Fibroblast of upper back skin (primary cell): ENCODE measurements at places on chromosomes 16 and 17.
A peak's percentile ranks its signal among the peaks of the same experiment; 100 is the strongest.

DNA sequence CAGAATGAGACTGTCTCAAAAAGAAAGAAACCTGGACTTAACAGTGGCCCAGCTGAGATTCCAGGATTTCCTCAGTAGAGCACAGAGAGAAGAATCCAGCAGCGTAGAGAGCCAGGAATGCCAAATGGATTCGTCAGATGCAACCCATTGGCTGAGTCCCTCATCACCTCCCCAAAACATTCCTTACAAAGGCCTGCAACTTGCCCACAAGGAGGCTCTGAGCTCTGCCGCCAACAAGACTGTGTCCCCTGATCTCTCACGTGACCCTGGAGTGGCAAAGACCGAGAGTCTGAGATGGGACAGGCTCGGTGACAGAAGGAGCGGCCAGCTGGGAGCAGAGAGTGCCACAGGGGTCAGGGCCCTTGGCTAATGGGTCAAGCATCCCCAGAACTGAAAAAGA lies 6.9 kb upstream of the CHMP6 start:
- DNase-seq, result peak; percentile 97

GRCh38 chr17:78939615-78940014 lies 14.4 kb upstream of the TIMP2 start:
- no peak for DNase-seq

GRCh38 chr17:4800462-4801196 lies 1.5 kb downstream of the C17orf114 start:
- no peak for DNase-seq

DNA sequence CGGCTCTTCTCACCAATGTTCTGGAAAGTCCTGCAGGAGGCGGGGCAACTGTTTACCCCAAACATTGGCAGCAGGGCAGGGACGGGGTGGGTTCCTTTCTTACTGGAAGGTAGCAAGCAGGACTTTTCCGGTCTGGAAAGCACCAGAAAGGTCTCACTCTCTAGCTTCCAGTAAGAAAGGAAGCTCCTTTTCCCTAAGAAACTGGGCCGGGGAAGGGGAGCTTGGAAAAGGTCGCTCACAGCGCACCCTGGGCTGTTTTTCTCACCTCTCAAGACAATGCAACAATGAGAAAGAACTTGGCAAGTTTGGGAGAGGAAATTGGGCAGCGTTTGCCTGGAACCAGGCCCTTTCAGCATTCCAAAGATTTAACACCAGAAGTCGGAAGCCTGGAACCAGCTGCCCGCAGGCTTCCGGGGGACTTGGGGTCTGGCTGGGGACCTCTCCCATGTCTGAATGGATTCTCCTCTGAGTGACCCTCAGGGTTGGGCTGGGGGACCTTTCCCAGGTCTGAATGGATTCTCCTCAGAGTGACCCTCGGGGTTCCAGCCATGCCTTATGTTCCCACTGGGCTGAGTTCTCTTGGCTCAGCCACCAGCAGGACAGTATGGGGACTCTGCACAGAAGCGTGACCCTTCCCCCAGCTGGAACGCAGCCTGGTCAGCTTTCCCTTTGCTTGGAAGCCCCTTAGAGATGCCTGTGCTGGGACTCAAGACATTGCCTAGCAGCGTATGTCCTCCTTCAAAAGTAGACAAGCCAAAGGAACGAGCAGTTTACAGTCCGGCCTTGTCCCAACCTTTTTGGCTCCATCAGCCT lies 166.5 kb upstream of the PLCG2 start:
- no peak for DNase-seq

DNA sequence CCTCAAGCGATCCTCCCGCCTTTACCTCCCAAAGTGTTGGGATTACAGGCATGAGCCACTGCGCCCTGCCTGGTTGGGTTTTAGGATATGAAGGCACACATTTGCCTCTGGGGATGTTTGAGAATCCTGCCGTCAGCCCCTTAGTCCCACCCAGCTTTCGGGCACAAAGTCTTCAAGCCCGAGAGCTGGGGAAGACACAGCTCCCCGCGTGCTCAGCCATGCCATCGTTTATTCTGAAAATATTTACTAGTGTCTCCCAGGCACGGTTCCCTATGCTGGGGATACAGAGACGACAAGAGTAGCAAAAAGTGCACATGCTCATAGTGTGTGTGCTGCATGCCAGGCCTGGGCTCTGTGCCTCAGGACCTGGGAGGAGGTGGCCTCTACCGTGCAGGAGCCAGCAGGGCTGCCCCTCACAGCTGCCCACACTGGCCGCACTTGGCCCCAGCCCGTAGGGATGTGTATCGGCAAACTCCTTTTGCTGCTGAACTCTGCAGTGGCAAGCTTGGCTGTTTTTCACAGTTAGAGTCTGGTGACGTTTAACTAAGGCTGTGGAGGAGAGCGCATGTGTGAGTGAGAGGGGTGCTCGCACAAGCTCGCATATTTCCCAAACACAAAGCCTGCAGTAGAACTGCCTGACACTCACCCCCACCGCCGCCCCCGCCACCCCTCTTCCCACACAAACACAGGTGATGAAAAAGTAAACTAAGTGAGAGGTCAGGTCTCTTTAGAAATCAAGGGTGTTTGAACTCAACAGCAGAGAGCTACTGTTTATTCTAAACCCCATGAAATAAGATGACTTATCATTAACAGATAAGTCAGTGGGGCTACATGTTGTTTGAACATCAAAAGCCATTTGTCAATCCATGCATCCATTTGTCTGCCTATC lies 266.4 kb downstream of the MRTFB start:
- peak; percentile 25 for DNase-seq

DNA sequence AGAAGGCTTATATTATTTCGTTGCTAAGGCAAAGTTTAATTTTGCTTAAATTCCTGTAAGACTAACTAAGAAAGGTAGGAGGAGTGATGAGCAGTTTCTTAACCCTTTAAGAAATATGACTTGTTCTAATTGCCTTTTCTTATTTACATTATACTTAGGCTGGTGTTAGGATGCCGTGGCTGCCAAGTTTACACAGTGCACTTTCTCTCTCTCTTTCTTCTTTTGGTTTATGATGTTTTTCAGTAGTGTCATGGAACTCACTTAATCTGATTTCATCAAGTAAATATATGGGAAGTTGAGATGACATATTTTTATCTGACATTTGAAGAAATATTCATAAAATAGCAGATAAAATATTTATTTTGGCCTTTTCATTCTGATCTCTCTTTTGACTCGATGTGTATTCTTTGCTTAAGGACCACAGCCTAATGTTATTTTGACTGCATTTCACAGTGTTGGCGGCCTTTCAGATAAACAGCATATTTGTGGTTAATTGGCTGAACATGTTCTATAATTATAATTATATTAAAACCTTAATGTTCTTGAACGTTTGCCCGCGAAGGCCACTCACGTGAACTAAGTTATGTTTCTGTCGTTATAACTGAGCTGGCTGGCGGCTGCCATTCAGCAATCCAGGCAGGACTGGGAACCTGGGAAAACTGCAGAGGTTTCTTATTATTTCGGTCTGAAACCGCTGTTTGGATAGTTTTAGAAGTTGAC lies 191.6 kb downstream of the WWOX start:
- DNase-seq, result no peak

GRCh38 chr16:27547134-27547533 lies 2.6 kb downstream of the GTF3C1 start:
- DNase-seq, result peak; percentile 60

GRCh38 chr16:74596586-74596985 lies 10.3 kb downstream of the GLG1 start:
- no peak for DNase-seq

DNA sequence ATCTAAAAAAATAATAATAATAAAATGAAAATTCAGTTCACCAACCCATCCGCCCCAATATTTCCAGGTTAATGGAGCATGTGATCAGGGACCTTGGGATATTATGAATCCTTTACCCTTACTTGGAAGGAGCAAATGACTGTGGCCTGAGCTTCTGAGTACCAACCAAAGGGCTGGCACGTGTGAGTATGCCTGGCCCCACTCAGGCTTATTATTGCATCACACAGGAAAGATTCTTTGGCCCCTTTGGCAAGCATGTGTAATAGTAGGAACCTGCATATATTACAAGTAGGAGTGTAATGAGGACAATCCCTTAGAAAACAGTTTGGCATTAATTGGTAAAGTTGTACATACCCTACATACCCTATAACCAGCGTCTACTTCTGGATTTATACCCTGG lies 7.2 kb upstream of the C17orf78 start:
- DNase-seq, result peak; percentile 16

- DNase-seq, result no peak
These were observed 1.8 kb downstream of the UBE2G1 start for GRCh38 chr17:4364622-4365041.

DNA sequence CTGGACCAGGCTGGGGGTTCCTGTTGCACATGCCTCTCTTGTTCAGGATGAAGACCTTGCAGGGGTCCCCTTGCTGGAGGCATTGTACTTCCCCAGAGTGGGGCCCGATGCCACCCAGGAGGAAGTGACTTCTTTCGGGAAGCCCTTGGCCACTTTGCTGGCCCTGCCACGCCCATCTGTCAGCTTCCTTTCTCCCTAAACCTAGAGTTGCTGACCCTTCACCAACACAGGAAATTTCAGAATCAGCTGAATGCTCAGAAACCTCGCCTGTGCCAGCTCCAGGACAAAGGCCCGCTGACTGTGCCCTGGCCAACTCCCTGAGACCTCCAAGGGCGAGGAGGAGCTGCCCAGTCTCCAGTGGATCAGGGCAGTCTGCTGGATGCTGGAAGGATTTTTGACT lies 26.7 kb downstream of the WNT9B start:
- DNase-seq, result no peak

DNA sequence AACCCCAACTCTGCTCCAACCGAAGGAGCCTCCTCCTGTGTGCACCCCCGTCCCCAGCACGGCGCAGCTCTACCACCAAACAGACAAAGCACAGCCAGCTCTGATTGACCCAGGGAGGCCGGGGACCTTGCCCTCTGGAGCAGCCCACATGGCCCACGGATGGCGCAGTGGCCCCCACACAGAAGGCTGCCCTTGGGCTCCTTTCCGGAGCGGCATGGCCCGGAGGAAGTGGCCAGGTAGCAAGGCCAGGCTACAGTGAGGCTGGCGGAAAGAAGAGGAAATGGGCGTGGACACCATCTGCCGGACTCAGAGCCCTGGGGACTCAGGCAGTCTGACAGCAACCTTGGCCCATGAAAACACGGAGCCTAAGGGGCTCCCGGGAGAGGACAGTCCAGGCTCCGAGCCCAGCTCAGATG lies 19.9 kb upstream of the ZC3H18 start:
- DNase-seq, result no peak

DNA sequence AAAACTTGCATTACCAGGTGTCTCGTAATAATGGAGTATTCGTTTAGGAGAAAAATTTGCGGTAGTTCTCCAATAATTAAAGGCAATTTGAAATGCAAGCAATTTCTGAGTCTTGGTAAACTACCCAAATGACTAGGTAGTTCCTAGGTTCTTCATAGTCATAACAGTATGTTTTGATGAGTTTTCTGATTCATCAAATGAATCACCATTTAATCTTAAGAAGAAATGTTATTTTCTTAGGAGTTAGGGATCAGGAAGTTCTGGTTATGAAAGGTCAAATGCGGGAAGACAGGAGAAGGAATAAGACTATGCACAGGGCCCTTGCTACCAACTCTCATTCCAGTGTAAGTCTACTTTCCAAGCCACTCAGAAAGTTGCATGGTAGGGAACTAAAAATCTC lies 221.5 kb upstream of the SOX9 start:
- peak; percentile 15 for DNase-seq

- DNase-seq, result peak; percentile 51
These were observed 224.3 kb downstream of the MSI2 start for GRCh38 chr17:57480438-57481196.

DNA sequence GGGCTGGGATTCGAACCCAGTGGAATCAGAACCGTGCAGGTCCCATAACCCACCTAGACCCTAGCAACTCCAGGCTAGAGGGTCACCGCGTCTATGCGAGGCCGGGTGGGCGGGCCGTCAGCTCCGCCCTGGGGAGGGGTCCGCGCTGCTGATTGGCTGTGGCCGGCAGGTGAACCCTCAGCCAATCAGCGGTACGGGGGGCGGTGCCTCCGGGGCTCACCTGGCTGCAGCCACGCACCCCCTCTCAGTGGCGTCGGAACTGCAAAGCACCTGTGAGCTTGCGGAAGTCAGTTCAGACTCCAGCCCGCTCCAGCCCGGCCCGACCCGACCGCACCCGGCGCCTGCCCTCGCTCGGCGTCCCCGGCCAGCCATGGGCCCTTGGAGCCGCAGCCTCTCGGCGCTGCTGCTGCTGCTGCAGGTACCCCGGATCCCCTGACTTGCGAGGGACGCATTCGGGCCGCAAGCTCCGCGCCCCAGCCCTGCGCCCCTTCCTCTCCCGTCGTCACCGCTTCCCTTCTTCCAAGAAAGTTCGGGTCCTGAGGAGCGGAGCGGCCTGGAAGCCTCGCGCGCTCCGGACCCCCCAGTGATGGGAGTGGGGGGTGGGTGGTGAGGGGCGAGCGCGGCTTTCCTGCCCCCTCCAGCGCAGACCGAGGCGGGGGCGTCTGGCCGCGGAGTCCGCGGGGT lies at the start of gene CDH1:
CDH1 (plus strand) TSS at position 247 of the 684 bp plus-strand sequence; CDS start at position 371, 124 bp downstream.
- DNase-seq, result no peak

- no peak for DNase-seq
These were observed 36.6 kb upstream of the NACA2 start for GRCh38 chr17:61627658-61628057.

DNA sequence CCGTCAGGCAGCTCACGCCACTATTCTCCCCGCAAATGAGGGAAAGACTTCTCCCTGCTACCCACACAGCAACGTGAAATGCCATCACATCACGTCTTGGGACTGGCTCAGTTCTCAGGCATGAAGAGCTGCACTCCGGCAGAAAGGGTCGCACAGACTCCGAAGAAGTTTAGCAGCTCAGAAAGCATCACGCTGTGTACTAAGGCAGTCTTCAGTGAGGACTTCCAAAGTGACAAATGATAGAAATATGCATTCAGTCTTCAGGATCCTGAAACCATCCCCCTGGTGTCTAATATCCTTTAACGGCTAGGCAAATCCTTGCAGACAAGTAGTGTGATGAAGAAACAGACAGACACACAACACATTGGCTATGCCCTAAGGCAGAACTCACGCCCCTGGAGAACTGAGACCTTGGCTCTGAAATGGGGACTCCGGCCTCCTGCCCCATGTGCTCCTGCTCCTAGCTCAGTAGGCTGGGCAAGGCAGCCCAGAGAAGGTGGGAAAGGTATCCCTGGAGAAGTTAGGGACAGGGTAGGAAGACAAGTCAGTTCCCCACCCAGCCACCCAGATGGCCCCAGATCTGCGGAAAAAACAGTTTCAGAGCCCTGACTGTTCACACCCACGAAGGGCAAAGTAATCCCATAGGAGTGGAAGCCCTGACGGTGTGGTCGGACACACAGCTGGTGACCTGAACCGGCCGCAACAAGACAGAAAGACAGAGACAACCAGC lies 1.6 kb downstream of the XYLT1 start:
- DNase-seq, result peak; percentile 88

DNA sequence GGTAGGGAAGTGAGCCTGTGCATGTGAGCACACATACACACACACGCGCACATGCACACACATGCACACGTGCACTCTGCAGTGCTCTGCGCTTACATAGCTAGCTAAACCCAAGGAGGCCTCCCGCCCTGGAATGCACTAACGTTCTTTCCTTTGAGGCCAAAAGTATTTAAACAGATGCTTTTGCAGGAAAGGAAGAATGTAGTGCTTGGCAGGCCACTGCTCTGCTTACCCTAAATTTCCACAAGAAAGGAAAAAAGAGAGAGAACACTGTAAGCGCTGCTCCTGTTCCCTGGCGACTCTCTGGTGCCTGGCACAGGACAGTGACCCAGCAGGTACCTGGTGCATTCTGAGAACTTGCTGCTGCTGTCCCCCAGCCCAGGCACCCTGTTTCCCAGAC lies 31.3 kb upstream of the MRPS23 start:
- peak; percentile 96 for DNase-seq
